ENCODE measurements at places on chromosomes 16 and 17. TPM values are rescaled to one million over a fixed set of nuclear protein-coding genes. Genes with fewer than 3 reads are reported as not detected.

The TGFB1I1 gene
- 63.4 TPM for polyA plus RNA-seq

GRCh38 chr16:8863594-8864424 is 5.0 kb downstream of the CARHSP1 start:
- no peak for DNase-seq

DNA sequence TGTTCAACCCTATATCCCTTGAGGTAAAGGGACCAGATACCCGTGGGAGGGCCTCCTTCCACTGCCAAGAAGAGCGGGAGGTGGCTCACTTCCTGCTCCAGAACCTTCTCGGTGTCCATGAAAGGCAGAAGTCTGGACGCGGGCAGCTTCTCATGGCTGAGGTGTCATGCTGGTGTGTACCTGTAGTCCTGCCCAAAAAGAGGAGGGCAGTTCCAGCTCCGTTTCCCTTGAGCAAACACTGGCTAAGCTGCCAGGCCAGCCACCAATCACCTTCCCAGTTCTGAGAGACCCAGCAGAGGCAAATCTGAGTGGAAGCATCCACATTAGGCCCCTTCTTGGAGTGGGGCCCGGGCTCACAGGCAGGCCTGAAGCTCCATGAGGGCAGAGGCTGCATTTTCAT is 5.6 kb downstream of the TMEM11 start:
- no peak for DNase-seq

The CA7 gene
- polyA plus RNA-seq: not detected

All from AG04450 (cell line).